ENCODE measurements at places on chromosomes 12 and 14. TPM values are rescaled to one million over a fixed set of nuclear protein-coding genes. Genes with fewer than 3 reads are reported as not detected.

GRCh38 chr14:52875707-52876106, 75.1 kb downstream of the FERMT2 start:
- no peak for DNase-seq

GRCh38 chr12:71014180-71014785, 93.7 kb upstream of the PTPRR start:
- DNase-seq = peak; percentile 56

- DNase-seq = no peak
Measured at GRCh38 chr14:39434401-39434800, 2.2 kb upstream of the FBXO33 start.

DNA sequence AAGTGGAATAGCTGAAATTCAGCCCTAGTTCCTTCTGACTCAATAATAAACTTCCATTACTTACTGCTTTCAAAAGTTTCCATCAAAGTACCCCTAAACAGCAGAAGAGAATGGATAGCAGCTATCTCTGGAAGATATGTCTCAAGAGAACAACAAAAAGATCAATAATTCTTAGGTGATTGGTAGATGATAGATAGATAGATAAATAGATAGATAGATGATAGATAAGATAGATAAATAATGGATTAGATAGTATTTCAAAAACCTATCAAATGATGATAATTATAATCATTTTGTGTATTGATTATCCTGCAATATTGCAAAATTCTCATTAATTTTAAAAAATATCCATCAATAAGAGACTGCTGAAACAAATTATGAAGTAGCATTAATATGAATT, 97.4 kb upstream of the CCND2 start:
- DNase-seq = no peak

Gene IFNG-AS1
- total RNA-seq = not detected

Gene ADSS1
- total RNA-seq = 0.52 TPM

Data from A673 (cell line).